ENCODE measurements at places on chromosomes 3 and 15. TPM values are rescaled to one million over a fixed set of nuclear protein-coding genes. Genes with fewer than 3 reads are reported as not detected.

Gene OR5K2
- not detected for polyA plus RNA-seq

Gene ICE2
- polyA plus RNA-seq, result 37.5 TPM

GRCh38 chr3:112539825-112540650, 21.7 kb downstream of the ATG3 start:
- no peak for DNase-seq

DNA sequence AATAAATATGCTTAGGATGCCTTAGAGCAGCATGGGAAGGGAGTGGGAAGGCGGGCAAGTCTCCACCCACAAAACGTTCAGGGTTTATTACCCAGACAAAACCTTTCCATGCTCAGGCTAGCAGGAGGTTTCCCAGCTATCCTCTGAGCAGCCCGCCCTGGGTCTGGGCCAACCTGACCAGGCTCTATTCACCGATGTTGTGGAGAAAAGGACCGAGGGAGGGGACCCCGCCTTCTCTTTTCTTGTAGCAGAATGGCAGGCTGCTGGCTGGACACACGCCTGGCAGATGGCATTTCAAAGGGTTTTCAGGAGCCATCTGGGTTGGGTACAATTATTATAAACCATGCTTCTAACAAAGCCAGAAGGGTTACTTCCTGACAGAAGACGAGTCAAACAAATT, 540.9 kb downstream of the MAGI1 start:
- DNase-seq, result no peak

DNA sequence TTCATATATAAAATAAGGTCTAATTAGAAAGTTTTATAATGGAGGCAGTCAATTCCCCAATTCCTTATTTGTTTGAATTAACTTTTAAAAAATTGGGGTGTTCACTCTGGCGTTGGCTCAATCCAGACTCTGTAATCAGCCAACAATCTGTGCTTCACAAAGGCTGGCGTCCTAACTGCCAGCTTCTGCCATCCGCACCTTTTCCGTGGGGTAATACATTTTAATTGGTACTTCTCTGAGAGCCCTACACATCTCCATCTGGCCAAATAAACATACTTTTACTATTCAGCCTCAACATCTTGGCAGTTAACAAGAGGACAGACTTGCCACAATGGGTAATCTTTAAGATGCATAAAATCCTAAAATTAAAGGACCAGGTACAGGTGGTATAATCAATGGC, 125.2 kb upstream of the CCNL1 start:
- no peak for DNase-seq

Gene TICRR
- polyA plus RNA-seq, result 4.1 TPM

Gene COMMD4
- 40.8 TPM for polyA plus RNA-seq

Gene TMEM207
- not detected for polyA plus RNA-seq

Gene HACL1
- 6.9 TPM for polyA plus RNA-seq

- no peak for DNase-seq
Measured at GRCh38 chr3:58594117-58594516, 16.9 kb upstream of the FAM107A start.

DNA sequence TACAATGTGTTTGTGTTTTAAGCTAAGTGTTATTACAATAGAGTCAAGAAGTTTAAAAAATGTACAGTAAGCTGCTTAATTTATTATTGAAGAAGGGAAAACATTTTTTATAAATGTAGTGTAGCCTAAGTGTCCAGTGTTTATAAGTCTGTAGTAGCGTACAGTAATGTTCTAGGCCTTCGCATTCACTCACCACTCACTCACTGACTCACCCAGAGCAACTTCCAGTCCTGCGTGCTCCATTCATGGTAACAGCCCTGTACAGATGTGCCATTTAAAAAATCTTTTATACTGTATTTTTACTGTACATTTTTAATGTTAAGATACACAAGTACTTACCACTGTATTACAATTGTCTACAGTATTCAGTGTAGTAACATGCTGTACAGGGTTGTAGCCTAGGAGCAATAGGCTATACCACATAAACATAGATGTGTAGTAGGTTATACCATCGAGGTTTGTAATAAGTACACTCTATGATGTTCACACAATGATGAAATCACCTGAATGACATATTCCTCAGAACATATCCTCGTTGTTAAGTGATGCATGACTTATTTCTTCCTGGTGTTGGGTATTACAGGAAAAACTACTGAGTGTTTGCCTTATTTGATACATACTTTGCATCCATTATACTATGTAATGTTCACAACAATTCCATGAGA, 156.6 kb upstream of the NUDT16 start:
- DNase-seq, result no peak

- DNase-seq, result no peak
Measured at GRCh38 chr3:150945226-150946032, 27.1 kb downstream of the CLRN1 start.

DNA sequence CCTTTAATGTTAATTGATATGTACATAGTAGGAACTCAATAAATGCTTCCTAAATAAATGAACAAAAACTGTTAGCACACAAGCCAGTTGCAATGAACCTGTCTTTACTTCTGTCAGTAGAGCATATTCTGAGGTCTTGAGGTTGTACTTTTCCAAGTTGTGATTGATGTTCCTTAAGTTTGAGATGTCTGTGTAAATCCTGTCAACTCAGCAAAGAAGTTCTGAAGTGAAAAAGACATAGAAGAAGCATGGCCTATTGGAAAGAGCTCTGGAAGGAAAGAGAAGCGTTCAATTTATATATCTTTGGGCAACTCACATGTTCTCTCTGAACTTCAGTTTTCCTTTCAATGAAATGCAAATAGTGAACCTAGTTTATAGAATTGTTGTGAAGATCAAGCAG, 269.9 kb downstream of the AGBL1 start:
- no peak for DNase-seq

Gene TEX55
- not detected for polyA plus RNA-seq

DNA sequence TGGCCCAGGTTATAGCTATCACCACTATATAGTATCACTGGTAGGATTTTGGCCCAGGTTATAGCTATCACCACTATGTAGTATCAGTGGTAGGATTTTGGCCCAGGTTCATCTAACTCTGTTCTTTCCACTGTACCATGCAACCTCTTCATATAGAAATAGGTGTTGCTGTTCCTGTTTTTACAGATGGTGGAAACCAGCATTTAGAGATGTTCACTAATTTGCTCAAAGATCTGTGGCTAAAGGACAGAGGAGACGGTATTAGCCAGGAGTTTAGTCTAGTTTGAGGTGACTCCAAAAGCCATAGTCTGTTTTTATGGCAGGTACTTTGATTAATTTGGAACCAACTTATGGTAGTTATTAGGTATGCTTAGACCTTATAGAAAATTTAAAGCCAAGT, 3.1 kb downstream of the LRCH3 start:
- no peak for DNase-seq

DNA sequence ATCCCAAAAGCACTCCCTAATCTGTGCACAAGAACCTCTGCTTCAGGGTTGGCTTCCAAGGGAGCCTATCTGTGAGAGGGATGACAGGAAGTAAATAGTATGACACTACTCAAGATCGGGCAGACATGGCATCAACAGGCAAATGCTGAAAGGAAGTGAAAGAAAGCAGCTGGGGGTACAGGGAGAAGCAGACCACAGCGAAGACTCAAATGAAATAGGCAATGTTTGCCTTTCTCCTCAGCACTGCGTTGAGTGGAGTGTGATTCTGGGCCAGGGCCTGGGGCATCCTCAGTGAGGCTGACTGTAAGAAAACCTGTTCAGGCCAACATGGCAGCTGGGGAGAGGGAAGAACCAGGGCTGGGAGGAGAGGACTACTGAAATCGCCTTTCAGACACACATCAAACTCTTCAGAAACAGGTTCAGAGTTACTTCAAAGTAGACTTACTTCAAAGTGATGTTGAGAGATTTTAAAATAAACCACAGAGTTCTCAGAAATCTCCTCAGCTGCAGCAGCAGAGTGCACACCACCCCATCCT, 96.6 kb downstream of the SLC9A9 start:
- no peak for DNase-seq

DNA sequence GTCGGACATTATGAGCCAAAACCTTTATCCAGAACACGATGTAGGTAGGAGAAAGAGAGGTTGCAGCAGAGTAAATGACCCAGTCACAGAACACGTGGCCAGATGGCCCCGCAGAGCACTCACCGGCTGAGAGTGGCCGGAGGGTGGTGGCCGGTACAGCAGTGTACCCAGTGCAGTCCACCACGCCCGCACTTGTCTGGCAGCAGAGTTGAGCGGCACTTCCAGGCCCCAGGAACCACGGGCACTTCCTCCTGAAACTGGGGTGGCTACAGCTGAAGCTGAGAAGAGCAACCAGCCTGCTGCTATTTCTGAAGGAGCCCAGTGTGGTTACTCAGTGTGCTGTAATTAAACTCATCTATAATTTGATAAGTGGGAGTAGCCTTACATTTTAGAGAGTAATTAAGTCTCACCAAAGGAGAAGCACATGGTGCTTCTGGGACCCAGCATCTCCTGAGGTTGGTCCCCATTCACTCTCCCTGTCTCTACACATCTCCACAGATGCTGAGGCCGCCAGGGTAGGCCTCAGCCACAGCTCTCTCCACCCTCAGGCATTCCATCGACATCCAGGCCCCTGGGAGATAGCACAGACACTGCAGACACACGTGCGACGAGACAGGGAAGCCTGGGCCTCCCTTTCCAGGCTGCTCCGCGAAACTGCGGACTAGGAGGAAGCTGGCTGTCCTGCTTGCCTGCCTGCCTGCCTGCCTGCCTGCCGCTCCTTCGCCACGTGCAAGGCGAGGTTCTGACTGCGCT, 49.8 kb downstream of the BDH1 start:
- DNase-seq, result no peak

DNA sequence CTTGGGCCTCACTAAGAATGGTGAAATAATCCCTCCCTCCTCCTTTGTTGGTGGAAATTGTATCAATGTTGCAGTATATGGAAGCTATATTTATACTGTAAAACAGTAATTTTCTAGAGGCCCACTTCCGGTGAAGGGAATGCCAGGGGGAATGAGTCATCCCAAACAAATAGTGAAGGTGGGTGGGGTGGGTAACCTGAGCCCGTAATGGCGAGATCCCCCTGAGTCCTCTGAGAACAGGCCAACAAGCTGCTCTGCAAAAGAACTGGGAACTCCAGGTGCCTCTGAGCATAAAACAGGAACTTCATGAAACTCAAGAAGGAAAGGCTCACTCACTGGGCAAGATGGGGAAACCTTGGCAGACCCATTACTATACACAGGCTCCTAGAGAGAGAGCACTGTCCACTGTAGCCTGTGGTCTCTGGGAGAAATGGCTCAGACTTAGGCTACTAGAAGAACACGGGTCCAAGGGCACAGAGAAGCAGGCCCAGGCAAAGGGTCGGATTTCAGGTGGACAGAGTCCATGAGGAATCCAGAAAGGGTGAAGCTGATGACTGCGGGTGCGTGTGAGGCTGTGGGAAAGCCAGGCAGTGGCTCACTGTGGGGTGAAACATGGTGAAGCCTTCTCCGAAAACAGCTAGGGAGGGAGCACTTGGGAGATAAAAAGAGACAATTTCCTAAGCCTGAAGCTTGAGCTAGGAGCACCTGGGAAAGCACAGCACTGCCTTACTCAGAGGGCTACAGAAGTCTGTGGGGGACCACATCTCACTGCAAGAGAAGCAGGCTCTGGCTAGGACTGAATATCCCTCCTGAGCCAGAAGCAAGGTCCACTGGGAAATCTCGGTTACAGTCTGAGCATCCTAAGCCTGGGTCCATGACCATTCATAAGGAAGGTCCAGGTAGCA, 19.8 kb downstream of the LARP6 start:
- DNase-seq, result no peak

Gene IQCF2
- not detected for polyA plus RNA-seq

DNA sequence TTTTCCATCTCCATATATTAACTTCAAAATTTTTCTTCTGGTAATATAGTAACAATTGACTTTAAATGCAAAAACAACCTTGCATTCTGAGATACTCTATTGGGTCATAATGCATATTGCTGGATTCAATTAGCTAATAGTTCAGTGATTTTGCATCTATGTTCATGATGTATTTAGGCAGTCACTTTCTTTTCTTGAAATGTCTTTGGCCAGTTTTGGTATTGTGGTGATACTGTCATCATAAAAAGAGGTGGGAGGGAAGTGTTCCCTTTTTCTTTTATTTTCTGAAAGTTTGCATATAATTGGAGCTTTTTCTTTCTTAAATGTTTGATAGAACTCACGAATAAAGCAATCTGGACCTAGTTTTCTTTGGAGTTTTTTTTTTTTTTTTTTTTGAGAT, 67.4 kb upstream of the ZNF148 start:
- DNase-seq, result no peak

Gene UROC1
- 0.10 TPM for polyA plus RNA-seq

DNA sequence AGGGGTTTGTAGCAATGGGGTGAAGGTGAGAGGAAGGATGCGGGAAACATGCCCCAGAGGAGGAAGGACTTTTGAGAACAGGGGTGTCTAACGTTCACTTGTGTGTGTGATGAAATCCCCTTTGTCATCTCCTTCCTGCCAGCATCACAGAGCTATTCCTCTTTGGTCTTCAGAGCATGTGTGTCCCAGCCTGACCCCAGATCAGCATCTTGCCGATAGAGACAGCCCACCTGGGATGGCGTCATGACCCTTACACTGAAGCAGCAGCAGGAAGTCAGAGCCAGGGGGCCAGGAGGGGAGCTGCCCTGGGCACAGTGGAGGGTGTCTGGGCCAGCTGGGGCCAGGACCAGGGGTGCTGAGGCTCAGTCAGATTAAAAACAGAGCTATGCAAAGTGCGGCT, 29.9 kb upstream of the GRIP2 start:
- DNase-seq, result no peak

Gene IVD
- polyA plus RNA-seq, result 54.4 TPM

Gene TMC3
- polyA plus RNA-seq, result 0.08 TPM

Gene NANOGP8
- 0.33 TPM for polyA plus RNA-seq

DNA sequence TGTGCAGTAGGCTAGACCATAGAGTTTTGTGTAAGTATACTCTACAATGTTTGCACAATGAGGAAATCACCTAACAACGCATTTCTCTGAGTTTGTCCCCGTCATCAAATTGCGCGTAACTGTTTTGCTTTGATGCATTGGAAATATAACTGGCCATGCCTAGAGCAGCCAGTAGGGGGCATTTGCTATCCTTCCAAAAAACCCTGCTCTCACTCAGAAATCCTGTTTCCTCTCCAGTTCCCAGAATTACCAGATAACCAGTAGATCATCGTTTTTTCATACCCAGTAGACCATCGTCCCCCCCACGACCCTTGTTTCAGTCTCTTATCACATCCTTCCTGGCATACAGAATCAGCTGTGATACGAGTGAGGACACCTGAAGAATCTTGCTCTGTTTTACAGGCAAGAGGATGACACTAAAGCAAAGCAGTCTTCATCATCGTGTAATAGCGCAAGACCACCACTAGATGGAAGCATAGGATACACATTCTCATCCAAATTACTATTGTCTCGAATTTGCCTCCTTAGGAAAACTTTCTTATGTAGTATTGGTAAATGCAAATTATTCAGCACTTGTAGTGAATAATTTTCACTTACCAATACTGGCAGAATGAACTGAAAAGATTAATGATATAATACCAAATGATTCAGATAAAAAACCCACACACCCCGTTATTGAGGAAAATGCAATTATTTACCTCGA, 4.4 kb upstream of the GABRR3 start:
- peak; percentile 73 for DNase-seq

GRCh38 chr3:40975711-40976121, 223.6 kb upstream of the CTNNB1 start:
- no peak for DNase-seq
